ENCODE measurements at places on chromosomes 1 and 21.

DNA sequence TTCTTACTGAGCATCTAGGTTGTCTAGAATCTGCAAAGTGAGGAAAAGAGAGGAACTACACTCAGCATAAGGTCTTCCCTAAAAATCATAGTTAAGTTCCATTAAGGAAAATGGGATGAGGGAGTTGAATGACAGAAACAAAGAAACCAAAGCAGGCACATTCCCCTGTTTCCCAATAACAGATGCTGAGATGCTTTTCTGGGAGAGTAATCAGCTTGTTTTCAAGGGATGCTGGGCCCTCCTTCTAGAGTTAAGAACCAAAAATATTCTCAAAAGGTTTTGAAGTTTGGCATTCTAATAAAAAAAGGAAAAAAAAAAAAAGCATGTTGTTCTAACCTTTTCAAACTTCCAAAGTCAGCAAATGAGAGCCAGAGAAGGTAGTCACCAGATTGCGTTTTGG, 105.2 kb upstream of the ZNF648 start:
- DNase-seq = no peak

DNA sequence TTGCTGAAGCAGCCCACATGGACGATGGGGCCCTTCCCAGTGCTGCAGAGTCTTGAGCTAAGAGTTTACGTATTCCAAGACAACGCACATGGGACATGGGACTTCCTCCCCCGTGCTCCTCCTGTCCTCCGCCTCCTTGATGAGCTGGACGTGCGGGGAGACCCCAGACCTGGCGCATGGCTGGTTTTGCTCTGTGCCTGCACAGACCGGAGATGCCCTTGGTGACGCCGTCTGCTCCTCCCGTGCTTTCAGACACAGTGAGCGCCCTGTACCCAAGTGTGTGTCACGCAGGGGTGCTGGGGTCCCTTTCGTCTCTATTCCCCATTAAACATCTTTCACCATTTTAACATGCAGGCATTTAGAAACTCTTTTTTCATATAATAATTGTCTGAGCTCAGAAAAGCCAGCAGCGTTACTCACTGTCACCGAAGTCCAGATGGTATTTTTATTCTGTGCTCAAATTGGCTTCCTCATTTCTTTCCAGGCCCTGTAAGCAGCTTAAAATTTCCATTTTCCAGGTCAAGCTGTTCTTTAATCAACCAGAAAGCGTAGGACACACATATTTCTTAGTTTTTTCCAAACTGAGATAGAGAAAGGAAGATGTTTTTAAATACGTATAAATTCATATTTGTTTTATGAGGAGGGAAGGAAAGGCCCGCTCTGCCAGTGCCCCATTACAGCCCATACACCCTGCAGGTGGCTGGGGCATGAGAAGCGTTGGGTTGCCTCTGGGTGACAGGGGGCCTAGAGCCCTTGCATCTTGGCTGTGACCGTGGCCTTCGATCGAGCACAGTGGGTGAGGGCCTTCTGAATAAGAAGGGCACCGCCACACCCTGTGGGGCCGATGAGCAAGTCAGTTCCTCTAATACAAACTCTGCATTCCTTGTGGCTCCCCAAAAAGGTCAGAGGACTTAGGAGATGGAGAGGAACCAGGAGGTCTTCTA, 17.9 kb upstream of the ZBTB21 start:
- DNase-seq = no peak

DNA sequence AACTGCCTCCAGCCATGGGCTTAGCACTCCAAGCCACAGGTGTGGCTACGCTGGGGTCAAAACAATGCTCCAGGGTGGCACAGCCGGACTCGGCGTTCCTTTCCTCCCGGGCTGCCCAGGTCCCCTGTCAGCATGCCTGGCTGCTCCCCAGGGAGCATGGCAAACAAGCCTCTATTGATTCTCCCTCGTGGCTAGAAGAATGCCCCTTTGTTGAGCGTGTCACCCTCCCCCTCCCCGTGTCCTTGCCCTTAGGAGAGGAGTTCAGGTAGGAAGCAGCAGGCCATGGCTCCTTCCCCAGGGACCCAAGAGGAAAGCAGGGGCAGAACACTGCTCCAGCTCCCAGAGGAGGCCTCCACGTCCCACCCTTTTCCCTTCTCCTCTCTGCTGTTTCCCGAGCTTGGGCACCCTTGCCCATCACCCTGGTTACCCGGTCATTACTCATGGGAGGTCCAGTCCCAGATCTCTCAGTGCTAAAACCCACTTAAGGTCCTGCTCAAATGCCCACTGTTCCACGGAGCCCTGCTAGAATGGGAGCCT, 57.4 kb upstream of the CITED4 start:
- no peak for DNase-seq

DNA sequence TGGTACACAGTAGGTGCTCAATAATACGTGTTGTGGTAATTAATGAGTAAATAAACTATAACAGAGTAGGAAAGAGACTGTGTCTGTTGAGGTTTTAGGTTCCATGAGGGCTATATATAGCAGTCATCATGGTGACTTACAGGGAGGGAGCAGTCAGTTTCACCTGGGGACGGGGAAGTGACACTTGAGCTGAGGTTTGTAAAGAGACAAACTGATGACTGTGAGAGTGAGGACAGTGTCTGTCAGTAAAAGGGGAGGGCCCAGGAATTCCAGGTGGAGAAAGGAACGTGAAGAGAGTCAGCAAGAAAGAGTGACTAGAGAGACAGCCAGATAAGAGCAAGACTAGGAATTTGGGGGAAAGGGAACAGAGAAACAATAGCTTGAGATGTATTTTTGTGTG, 30.2 kb downstream of the ABCA4 start:
- DNase-seq = no peak

- no peak for DNase-seq
Measured at GRCh38 chr21:42057851-42058437, 13.2 kb upstream of the UMODL1 start.

GRCh38 chr1:4655674-4656532, 1.5 kb downstream of the AJAP1 start:
- no peak for DNase-seq

GRCh38 chr1:27445177-27445936, 44.6 kb downstream of the WASF2 start:
- no peak for DNase-seq

DNA sequence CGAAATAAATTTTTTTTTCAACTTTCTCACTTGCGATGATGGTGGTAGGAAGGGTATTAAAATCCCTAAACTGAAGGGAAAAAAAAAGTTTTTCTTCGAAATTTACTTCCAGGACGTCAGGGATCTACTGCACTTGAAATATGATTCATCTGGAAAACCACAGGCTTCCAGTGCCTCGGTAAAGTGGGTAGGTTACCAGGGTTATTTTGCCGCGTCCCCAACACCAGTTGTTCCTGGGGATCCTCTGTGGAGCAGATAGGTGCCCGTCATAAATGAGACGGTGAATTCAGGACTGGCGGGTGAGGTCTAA, 773 bp downstream of the RABIF start:
- DNase-seq = no peak

DNA sequence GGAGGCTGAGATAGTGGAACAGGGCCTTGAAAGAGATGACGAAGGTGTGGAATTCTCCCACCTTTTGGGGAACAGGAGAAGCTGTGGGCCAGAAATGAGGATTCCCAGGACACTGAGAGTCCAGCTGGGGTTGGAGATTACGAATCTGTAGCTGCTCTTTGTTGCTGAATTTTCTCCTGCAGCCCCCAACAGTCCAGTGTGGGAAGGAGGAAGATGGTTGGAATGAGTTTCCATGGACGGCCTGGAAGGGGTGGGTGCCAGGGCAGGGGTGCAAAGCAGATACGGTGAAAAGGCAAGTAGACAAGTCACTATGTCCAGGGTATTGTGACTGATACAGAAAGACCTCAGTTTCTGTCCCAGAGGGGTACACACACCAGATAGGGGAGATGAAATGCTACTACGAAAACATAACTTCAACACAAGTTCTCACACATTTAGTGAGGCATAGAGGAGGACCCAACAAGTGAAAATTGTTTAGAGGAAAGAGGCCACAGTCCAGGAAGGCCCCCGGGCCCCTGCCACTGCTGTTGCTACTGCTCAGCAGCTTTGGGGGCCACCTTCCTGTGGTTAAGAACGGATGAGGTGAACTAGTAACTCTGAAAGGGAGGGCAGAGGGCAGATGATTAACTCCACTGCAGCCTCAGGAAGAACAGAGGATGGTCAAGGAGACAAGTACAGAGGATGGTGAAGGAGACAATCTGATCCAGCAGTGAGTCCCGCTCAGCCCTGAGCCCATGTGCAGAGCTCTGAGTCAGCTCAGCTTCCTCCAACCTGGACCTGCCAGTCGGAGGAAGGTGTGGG, 7.3 kb downstream of the CD244 start:
- DNase-seq = no peak

DNA sequence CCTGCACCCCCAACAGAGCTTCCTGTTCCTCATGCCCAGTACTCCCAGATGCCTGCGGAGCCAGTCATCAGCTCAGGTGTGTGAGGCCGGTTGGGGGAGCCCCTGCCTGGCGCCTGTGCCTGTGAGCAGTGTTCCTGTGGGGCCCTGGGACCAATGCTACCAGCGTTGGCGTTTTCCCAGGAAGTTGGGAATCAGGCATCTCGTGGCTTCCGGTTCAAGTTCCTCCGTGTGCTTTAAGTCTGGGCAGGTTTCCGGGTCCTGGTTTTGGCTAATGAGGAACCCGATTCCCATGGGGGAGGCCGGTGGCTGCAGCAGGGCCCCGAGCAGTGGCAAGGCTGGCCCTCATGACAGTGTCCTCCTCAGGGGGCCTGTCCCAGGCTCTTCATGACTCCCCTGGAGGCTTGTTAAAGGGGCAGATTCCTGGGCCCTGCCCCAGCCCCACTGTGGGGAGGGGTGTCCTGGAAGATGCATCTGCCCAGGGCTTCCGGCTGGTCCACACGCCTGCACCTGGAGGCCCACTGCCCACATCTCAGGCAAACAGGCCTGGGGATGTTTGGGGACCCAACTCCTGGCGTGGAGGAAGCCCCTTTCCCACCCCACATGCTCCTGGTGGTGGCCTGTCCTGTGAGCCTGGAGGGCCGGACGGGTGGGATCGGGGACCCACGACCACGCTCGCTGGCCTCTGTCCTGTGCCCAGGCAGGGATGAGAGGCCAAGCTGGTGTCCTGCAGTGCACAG, 26.2 kb downstream of the TP73 start:
- no peak for DNase-seq

GRCh38 chr1:91736715-91737615, 149.0 kb downstream of the TGFBR3 start:
- DNase-seq = no peak

- no peak for DNase-seq
Measured at GRCh38 chr1:204222764-204223055, 8.9 kb upstream of the GOLT1A start.

GRCh38 chr1:202049129-202049528, 38.7 kb downstream of the ELF3 start:
- no peak for DNase-seq

DNA sequence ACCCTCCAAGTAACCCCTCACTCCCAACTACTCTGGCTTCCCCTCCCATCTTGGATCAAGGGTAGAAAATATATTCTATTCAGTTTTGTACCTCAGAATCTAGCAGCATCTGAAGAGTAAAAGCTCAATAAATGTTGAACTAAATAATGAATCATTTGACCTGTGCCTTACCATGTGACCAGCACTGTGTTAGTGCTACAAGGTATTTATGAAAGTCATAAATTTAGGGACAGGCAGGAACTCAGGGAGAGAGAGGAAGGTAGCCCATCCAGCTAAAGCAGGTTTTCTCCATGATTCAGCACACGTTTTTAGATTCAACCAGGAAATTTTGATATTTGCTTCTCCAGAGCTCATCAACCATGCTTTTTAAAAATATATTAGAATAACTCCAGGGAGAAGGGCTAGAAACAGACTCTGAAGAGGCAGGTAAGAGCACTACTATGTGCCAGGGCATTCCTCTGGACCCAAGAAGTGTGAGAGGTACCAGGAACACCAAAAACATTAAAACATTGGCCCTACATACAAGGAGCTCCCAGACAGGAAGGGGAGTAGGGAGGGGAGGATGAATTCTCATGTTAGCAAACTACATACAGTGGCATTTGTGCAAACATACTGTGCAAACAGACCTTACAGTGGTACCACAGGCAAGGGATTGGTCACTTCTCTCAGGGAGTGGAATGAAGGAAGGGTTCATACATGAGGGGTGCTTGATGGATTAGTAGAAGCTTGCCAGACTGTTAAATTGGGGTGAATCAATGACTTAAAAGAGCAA, 64.3 kb downstream of the FYB2 start:
- no peak for DNase-seq

DNA sequence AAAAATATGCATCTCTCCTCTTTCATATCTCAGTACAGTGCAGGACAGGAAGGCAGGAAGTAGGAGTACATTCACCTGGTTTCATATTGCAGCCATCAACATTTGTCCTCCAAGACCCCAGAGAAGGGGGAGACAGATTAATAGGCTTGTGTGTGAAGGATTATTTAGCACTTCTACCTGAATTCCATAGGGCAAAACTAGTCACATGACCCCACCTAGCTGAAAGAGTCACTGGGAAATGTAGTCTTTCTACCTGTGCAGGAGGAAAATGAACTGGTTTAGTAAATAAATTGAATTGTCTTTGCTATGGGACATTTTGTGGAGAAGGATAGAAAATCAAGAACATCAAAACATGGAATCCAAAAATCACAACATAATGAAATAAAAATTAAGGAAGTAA, 13.9 kb upstream of the TRIM33 start:
- DNase-seq = no peak
